RPMI7951 (cell line): ENCODE measurements at places on chromosomes 1 and 21. TPM values are rescaled to one million over a fixed set of nuclear protein-coding genes. Genes with fewer than 3 reads are reported as not detected.

DNA sequence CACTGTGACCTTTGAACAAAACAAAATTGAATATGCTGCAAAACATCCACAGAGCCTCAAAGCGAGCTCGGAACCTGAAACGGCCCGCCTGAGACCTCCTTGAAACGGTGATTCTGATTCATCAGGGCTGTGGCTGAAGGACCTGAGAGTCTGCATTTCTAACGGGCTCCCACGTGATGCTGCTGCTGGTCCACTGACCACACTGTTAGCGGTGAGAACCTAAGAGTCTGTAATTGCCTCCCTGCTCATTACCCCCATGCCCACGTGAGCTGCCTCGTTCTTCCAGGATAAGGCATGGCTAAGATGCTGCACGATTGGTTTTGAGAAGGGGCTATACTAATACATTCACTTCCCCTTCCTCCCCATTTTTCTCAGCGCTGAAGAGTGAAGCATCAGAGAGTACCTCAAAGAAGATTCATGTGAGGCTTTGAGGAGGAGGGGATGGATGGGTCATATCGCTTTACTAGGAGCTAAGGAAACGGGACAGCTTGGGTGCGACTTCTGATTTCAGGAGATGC, 9.7 kb downstream of the TLR5 start:
- no peak for DNase-seq

- DNase-seq: no peak
Observed at GRCh38 chr1:205965036-205965884, 22.0 kb upstream of the SLC26A9 start.

GRCh38 chr1:39153684-39154083, 50.8 kb upstream of the MACF1 start:
- DNase-seq: no peak

DNA sequence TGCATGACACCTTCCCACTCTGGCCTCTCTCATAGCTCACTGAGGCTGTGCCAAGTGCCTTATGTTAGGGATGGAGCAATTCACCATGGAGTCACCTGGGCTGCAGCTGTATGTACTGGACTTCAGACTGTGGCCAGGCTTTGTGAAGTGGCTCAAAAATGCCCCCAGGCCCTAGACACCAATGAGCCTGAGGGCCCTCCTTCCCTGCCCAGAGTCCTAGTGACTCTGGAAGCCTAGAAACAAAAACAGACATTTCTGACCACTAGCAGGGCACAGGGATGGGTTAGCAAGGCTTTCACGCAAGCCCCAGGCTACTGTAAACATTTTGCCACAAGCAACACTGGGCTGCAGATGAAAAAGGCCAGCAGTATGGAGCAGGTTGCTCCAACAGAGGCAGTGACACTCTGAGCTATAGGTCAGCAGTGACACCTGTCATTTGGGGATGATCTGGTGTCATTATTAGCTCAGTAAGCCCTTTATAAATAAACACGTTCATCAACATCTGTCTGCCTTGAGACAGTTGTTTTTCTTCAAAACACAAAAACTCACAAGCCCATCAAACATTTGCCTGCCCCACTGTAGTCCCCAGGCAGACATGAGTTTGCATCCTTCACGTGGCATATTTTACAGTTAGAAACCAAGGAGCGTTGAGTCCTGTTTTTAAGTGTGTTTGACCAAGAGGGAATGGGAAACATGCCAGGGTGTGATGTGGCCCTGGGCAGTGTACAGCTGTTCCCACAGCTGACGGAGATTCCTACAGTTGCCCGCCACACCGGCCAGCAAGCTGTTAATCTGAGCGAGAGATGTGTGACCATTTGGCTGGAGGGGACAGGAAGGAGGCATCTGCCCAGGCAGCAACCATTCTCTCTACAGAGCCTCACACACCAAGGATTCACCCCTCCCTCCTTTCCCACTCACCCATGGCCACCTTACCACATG, 66.8 kb downstream of the KCNN3 start:
- DNase-seq: peak; percentile 58

DNA sequence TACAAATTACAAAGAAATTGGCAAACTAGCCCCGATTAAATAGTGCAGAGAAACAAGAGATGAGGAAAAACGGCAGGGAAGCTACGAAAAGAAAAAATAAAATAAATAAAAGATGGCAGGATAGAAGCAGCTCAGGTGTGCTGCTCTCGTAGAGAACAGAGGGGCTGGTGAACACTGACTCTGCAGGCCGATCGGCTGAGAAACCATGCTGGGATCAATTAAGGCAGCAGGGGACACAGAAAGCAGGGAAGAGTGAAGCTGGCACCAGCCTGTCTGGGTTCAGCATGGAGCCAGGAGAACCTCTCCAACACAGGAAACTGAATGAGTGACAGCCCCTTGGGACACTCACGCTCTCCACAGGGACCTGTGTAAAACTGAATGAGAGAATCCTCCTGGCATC, 39.5 kb upstream of the TMPRSS15 start:
- no peak for DNase-seq

DNA sequence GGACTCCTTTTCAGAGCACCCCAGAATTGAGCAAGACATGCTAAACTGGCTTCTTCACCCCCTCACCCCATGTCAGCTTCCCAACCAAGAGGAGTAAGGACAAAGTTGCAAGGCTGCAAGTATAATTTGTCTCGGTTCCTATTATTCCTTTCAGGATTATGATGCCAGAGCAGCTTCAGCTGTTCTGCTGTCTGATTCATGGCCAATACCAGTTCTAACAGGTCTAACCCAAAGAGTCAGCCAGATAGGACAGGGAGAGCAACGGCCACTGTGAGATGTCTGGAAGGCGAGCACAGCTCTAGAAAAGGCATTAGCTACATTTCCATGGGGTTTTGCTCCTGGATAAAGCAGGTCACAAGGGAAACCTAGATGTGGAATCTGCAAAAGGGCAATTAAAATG, 53.3 kb upstream of the HOOK1 start:
- DNase-seq: no peak

DNA sequence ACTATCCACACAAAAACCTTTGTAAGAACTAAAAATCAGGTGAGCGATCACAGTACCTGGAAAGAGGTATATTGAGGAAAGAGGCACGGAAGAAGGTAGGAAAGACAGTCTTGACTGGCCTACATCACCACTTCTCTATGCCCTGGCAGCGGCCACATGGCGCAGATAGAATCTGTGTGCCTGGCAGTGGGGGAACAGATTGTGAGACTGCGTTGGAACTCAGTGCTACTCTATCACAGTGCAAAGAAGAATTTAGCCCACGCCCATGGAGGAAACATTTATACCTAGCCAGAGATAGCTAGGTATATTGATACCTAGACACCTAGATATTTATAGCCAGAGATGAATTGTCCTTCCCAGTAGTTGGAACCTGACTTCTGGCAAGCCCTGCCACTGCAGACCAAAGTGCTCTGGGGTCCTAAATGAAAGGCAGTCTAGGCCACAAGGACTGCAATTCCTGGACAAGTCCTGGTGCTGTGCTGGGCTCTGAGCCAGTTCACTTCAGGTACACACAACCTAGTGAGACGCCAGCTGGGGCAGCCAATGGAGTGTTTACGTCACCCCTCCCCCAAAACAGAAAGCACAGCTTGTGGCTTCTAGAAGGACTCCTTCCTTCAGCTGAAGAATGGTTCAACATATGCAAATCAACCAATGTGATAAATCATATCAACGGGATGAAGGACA, 51.9 kb downstream of the DHX9 start:
- DNase-seq: peak; percentile 3

DNA sequence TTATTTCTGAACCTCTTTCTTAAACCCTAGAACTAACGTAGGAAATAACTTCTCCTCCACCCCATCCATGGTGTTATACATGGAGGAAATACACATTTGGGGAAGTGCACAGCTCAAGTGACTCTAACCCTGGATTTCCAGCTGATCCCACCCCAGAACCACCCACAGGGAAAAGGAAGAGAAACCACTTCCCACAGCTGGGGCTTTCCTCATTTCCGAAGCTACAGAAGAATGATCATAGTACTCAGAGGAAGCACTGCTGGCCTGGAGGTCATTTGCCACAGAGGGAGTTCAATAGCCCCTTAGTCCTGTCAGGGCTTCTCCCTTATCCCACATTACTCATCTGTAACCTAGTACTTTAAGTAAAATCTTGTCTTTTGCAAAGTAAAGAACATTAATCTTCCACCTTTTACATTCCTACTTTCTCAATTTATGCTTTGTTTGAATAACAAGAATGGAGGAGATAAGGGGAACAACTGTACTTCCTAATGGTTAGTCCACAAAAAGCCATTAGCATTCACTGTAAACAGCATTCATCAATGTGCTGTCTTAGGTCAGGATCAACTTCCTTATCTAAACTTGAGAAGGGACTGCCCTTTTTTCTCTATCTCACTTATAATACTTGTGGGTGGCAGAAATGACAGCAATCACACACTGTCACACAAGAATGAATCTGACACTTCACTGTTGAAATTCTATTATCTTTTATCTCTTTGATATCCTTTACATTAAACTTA, 63.0 kb upstream of the RGS1 start:
- DNase-seq: peak; percentile 26

- no peak for DNase-seq
Observed at GRCh38 chr1:84121360-84121759, 22.7 kb upstream of the PRKACB start.

DNA sequence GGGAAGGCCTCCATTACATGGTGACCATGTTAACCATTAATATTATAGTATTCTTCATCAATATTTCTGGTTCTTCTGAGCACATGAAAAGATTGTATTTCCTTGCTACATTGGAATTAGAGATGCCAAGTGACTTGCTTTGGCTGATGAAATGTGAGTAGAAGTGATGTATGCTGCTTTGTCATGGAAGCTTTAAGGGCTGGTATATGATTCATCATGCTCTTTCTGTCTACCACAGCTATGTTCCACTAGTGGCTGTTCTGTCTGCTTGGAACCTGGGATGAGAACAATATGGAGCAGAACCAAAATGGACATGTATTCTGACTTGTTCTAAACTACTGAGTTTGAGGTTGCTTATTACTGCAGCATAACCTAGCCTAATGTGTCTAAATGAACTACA, 163.3 kb downstream of the TM2D1 start:
- DNase-seq: no peak

- no peak for DNase-seq
Observed at GRCh38 chr1:204793259-204793914, 77.3 kb upstream of the NFASC start.

GRCh38 chr1:63642901-63643300, 49.7 kb downstream of the PGM1 start:
- no peak for DNase-seq

FHAD1 gene
- total RNA-seq: 5.5 and 6.8 TPM in 2 replicates

SLC30A1 gene
- 10.1 and 12.0 TPM in 2 replicates for total RNA-seq

TMEM183A gene
- total RNA-seq: 62.9 and 64.3 TPM in 2 replicates

TTC39A gene
- 0.24 TPM in 1 of 2 replicates, not detected in the other for total RNA-seq

PHTF1 gene
- 35.3 and 38.1 TPM in 2 replicates for total RNA-seq

ATP1A4 gene
- not detected in 2 replicates for total RNA-seq

ZFYVE9 gene
- total RNA-seq: 13.6 and 13.8 TPM in 2 replicates

PLEKHM2 gene
- total RNA-seq: 22.6 and 24.3 TPM in 2 replicates
